Jurkat, Clone E6-1 (cell line): ENCODE measurements at places on chromosomes 7 and 10.

- no peak for DNase-seq
Observed at GRCh38 chr10:71982269-71983178, 18.3 kb downstream of the CHST3 start.

GRCh38 chr7:82028097-82028496, 258.2 kb upstream of the HGF start:
- no peak for DNase-seq

DNA sequence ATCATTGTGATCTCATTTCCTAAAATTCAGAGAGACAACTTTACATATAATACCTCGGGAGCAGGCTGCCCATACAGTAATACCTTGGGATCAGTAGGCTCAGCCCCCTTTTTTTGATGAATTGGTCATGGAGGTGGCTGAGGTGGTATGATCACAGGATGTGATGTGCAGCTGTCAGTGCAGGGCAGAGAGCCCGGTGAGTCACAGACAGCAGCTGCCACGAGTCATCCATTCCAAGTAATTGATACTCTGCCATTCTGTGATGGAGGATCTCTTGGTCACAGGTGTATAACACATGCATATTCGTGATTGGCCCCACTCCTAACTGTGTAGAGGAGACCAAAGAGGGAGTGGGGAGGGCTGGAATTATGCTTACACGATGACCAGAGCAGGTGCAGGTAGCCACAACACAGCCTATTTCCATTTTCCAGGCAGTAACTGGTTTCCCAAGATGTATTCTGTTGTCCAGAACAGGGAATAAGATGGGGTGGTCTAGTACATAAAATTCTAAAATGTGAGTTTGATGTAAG, 14.1 kb downstream of the NRCAM start:
- no peak for DNase-seq

DNA sequence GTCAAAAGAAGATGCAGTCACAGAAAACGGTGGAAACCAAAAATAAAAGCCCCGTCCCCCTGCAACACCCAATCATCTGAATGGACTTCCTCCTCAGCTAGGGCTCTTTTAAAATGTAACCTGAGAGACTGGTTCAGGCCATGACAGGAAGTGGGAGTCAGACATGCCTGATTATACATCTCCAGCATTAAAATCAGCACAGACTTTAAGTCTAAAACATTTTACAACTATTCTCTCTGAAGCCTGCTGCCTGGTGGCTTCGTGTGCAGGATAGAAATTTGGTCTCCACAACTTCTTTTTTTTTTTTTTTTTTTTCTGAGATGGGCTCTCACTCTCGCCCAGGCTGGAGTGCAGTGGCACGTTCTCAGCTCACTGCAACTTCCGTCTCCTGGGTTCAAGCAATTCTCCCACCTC, 30.3 kb downstream of the HACD1 start:
- peak; percentile 31 for DNase-seq

DNA sequence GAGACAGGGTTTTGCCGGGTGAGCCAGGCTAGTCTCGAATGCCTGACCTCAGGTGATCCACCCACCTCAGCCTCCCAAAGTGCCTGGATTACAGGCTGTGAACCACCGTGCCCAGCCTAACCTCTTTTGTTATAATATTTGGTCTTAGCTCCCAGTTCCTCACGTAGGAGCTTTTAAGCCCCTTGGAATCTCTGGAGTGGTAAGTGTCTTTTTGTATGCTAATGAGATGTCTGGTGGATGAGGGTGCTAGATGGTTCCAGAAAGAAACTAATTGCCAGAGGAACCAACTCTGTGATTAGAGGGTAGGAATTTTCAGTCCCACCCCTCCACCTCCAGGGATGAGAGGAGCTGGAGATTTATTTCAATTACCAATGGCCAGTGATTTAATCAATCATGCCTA, 5.3 kb upstream of the ARPC1A start:
- no peak for DNase-seq

- peak; percentile 49 for DNase-seq
Observed at GRCh38 chr10:104327745-104328645, 10.3 kb downstream of the ITPRIP start.

GRCh38 chr7:38977685-38978084, at the start of gene POU6F2:
TSS of gene POU6F2 (plus strand) at chr7:38977909. CDS start at chr7:38977954, 45 bp downstream.
- DNase-seq = no peak

- no peak for DNase-seq
Observed at GRCh38 chr7:99539213-99539811, 12.6 kb downstream of the FAM200A start.

DNA sequence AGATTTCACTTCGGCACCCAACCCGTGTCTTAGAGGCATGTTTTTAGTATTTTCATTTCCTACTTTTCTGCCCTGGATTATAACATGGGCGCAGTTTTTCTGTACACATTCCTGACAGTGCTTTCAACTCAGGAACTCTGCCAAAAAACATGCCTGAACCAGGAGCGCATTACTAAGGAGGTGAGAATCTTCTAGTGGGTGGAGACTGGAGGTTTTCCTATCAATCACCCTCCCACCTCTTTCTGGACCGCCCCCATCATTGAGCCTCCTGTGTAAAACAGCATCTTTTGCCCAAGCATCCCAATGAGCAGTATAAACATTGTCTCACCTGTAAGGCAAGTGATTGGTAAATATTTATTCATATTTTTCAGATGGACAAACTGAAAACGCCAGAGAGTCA, 53.2 kb downstream of the STK17A start:
- DNase-seq = no peak

GRCh38 chr10:12800302-12800701, 201.2 kb downstream of the CCDC3 start:
- no peak for DNase-seq

- no peak for DNase-seq
Observed at GRCh38 chr7:44057849-44058758, 7.3 kb downstream of the PGAM2 start.

GRCh38 chr7:100132126-100132525, 5.4 kb downstream of the MBLAC1 start:
- DNase-seq = no peak

DNA sequence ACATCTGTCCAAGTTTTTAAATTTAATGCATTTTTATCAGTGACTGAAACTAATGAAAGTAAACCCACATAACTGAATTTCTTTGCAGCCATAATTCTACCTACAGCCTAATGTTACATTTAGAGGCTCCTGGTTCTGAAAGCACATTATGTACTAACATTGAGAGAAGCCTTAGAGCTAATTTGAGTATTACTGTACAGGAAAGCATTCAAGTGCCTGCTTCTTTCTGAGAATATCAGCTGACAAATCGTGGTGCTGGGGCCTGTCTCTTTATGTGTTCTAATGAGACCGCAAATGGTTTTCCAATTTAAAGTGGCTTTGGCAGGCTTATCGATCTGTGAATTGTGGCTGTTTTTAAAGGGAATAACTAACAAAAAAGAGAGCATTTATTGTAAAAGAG, 32.3 kb upstream of the DGKB start:
- DNase-seq = no peak

DNA sequence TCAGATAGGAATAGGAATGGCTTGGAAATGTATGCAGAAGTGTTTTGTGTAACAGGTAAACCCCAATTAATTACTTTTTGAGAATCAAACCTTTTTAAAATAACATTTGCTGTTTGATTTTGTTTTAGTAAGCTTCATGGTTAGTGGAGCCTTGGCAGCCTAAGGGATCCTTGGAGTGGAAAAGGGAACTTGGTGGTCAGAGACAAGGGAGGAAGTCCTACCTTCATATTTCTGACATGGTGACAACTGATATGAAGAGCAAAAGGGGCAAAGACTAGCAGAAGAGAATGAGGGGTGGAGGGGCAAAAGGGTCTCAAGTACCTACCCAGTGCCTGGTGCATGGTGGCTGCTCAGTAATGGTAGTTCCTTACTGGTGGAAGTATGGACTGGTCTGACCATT, 32.3 kb downstream of the AHCYL2 start:
- DNase-seq = no peak

DNA sequence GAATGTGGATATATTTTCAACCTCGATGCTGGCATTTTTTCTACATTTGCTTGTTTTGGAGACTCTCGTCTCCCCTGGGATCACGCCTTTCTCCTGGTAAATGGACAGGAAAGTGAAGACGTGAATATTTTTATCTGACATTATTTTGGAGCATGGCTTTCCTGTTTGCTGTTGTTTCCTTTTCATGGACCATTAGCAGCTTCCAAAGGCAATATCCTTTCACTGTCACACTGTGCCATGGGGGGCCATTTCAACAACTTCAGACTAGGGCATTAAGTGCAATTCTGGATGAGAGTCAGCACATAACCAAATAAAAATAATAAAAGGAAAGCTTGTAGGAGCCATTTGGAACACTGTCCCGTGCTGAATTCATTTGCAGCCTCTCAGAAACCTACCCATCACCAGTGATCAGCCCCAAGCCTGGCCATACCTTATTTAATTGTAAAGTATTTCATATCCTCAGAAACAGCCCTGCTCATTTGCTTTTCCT, 75.9 kb upstream of the NEUROD6 start:
- no peak for DNase-seq

DNA sequence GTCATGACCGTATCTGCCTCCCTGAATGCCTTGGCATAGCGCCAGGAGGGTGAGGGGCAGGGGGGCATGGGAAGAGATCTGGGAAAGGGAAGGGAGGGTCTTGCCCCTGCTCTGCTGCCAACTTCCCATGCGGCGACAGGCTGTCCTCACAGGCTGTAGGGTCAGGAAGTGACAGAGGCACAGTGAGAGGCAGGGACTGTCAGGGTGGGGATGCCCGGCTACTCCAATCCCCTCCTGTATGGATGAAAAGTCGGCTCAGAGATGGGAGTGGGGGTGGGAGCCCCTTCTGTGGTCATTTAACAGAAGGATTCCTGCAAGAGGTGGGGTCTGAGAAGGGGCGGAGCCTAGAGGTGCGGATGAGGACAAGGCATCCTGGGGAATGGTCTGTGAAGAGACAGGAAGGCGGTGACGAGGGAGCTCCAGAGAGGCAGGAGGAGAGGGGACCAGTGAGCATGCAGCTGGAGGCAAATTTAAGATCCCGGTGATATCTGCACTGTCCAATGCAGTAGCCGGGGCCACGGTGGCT, 20.8 kb upstream of the UNC5B start:
- DNase-seq = no peak

- DNase-seq = no peak
Observed at GRCh38 chr10:112979927-112980326, 29.9 kb downstream of the TCF7L2 start.

GRCh38 chr7:66696774-66697191, 43.8 kb upstream of the RABGEF1 start:
- DNase-seq = no peak

GRCh38 chr7:1842321-1843221, 172.5 kb downstream of the ELFN1 start:
- no peak for DNase-seq

GRCh38 chr7:98398567-98399372, 2.1 kb downstream of the BAIAP2L1 start:
- no peak for DNase-seq

DNA sequence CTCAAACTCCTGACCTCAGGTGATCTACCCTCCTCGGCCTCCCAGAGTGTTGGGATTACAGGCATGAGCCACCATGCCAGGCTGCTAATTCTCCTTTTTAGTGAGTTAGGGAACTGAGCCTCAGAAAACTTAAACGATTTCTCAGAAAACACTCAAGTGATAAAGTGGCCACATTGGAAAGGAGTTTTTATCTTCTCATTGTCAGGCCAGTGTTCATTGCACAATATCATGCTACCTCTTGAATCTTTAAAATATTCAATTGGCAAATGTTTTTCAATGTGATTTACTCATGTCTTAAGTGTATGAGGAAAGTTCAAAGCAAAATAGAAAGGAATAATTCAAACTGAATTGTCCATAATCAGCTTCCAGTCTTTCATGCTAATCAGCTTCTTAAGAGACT, 80.7 kb downstream of the ITGB8 start:
- DNase-seq = no peak

- DNase-seq = peak; percentile 63
Observed at GRCh38 chr10:5656737-5657579, 9.4 kb downstream of the ASB13 start.

- no peak for DNase-seq
Observed at GRCh38 chr7:64872351-64873154, 30.5 kb upstream of the ZNF273 start.

GRCh38 chr10:87861566-87861952, 1.8 kb downstream of the KLLN start:
- DNase-seq = no peak

GRCh38 chr10:92799568-92799967, 48.8 kb upstream of the EXOC6 start:
- no peak for DNase-seq

- DNase-seq = no peak
Observed at GRCh38 chr7:158973440-158973839, 117.1 kb downstream of the DYNC2I1 start.

DNA sequence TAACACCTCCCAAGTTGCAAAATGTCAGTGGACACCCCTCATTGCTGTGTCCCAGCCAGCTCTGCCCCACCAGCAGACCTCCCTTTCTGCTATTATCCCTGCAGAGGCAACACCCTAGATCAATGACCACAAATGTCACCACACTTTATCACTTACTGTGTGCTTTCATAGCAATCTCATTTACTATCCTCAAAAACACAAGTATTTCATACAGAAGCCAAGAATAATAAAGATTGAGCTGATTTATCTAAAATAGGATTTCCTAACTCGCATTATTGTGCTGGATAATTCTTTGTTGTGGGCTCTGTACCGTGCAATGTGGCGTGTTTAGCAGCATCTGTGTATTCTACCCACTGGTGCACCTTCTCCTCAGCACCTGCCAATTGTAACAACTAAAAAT, 13.2 kb upstream of the ABCB5 start:
- no peak for DNase-seq

- DNase-seq = no peak
Observed at GRCh38 chr10:80268266-80268665, 21.2 kb downstream of the MAT1A start.

GRCh38 chr7:130346177-130346905, 1.7 kb downstream of the CPA5 start:
- DNase-seq = no peak

- DNase-seq = no peak
Observed at GRCh38 chr10:70672165-70673042, at the start of gene ADAMTS14. TSS of gene ADAMTS14 (plus strand) at chr10:70672506. CDS start at chr10:70672803, 297 bp downstream.

GRCh38 chr10:118454211-118454610, 112.1 kb upstream of the FAM204A start:
- DNase-seq = no peak

GRCh38 chr10:5789626-5790025, 23.6 kb downstream of the GDI2 start:
- no peak for DNase-seq

DNA sequence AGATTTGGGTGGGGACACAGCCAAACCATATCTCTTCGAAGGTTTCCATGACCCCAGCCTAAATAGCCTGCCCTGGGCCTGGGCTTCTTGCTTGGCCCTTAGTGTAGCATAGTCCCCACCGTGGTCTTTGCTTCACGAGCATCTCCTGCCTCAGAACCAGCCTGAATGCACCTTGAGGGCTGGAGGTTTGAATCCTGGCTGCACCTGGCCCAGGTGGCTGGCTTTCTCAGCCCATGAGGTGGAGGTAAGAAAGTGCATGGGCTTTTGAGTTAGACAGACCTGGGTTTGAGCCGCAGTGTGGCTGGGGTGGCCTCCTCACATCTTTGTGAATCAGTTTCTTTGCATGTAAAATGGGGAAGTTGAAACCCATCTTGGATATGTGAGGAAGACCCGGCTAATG, 24.2 kb upstream of the PCBD1 start:
- DNase-seq = no peak
